ENCODE measurements at places on chromosomes 16 and 17.

- ATAC-seq = peak; percentile 31
Observed at GRCh38 chr16:72961115-72961832, 86.7 kb downstream of the ZFHX3 start.

- ATAC-seq = peak; percentile 45
Observed at GRCh38 chr16:85291302-85292148, 179.3 kb upstream of the CIBAR2 start.

DNA sequence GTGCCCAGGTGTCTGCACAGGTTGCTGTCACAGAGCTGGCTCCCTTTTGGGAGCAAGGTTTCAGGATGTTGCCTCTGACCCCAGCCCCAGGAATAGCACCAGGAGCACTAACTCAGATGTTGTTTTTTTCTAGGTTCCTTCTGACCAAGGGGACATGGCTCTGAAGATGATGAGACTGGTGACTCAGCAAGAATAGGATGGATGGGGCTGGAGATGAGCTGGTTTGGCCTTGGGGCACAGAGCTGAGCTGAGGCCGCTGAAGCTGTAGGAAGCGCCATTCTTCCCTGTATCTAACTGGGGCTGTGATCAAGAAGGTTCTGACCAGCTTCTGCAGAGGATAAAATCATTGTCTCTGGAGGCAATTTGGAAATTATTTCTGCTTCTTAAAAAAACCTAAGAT lies 28.1 kb downstream of the SCPEP1 start:
- ATAC-seq = no peak

DNA sequence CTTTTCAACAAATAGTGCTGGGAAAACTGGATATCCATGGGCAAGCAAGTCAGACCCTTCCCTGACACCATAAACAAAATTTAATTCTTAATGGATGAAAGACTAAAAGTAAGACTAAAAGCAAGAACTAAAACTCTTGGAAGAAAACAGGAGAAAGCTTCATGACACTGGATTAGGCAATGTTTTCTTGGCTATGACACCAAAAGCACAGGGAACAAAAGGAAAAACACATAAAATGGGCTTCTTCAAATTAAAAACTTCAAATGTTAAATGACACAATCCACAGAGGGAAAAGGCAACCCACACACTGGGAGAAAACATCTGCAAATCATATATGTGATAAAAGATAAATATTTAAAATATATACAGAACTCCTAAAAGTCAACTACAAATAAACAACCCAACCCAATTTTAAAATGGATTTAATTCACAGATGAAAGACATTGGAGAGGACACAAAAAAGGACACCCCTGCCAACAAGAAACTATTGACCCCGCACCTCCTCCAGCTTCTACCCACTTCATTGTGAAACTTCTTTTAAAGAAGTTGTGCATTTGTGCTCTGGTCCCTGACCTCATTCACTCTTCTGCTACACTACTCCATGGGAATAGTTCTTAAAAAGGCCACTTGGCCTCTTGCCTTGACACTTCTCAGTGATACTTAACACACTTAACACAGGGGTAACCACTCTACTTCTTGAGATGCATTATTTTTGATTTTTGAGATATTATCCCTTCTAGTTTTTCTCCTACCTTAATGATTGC lies 80.3 kb downstream of the TRIM37 start:
- ATAC-seq = no peak

DNA sequence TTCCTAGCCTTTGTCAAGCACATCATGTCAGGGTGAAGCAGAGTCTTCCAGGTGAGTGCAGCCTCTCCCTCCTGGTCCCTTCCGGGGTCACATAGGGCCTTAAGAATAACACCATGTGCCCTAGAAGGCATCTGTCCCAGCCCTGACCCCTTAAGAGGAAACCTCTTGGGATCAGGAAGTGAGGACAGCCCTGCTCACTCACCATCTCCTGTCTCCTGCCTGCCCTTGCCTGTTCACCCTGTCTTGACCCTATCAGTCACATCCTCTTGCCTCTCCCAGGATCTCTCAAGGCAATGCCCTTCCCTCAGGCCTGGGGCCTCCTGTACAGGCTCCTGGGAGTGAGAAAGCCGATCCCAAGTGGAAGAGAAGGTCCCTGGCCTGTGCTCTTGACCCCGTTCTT lies 13.9 kb downstream of the MYL4 start:
- ATAC-seq = no peak

GRCh38 chr17:77212081-77212832 lies 71.5 kb downstream of the SEC14L1 start:
- no peak for ATAC-seq

DNA sequence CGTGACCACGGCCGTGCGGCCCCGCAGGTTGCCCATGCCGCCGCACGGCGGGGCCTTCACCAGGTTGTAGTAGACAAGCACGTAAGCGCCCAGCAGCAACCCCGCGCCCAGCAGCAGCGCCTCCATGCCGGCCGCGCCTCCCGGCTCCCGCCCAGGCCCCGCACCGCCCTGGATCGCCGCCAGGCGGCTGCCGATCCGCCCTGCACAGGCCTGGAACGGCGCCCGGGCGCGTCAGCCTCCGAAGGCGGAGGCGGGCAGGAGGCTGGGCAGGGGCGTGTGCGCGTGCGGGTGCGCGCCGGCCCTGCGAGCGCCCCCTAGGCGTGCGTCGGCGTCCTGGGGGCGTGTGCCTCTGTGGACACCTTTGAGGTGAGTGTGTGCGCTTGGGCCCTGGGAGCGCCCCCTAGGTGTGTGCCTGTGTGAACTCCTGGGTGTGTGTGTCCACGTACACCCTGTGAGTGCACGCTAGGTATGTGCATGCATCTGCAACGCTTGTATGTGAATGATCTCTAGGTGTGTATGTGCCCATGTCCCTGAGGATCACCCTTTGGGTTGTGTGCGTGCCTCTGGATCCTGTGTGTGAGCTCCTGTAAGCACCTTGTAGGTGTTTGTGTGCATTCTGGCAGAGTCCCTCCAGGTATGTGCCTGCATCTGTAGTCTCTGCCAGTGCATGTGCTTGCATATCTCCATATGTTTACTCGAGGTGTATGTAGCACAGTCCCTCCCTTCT lies at the start of gene DHRS13:
Gene DHRS13 (minus strand): TSS at position 261 of the 727 bp plus-strand sequence. CDS start 135 bp downstream, at position 126.
- ATAC-seq = peak; percentile 92

DNA sequence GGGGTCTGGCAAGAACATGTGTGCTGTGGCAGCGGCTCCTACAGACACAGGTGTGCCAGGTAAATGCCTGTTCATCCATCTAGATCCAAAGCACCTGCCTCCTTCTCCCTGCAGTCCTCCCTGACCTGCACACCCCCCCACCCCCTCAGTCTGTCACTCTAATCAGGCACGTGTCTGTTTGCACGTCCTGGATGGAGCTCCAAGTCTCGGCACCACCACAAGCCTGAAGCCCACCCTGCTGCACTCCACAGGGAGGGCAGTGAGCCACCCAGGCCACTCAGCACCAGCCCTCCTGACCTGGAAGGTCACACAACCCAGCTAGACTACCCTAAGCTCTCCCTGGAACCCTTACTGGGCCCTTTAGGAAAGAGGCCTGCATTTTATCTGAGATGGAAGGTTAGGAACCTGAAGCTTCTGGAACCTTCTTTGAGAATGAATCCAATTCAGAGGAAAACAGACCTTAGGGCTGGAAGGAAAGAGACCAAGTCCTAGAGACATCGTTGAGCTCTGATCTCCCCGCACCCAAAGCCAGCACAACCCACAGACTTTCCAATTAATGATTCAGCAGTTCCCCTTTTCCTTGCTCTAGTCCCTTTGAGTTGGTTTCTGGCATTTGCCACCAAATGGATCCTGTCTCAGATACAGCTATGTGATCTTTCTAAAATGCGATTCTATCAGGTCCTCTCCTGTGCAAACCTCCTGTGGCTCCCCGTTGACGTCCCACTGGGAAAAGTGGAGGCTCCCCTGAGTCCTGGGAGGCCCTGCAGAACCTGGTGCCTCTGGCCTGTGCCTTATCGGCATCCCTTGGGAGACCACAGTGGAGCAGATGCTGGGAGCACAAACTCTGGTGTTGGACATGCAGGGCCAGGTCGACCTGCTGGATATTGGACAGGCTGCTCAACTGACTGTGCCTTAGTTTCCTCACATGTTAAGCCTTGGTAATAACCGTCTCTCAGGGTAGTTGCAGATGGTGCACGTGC lies 67.9 kb downstream of the PRMT7 start:
- ATAC-seq = no peak

- ATAC-seq = no peak
Observed at GRCh38 chr16:14629612-14629918, 495 bp downstream of the PARN start.

GRCh38 chr17:45336390-45337182 lies 19.8 kb upstream of the MAP3K14 start:
- no peak for ATAC-seq

DNA sequence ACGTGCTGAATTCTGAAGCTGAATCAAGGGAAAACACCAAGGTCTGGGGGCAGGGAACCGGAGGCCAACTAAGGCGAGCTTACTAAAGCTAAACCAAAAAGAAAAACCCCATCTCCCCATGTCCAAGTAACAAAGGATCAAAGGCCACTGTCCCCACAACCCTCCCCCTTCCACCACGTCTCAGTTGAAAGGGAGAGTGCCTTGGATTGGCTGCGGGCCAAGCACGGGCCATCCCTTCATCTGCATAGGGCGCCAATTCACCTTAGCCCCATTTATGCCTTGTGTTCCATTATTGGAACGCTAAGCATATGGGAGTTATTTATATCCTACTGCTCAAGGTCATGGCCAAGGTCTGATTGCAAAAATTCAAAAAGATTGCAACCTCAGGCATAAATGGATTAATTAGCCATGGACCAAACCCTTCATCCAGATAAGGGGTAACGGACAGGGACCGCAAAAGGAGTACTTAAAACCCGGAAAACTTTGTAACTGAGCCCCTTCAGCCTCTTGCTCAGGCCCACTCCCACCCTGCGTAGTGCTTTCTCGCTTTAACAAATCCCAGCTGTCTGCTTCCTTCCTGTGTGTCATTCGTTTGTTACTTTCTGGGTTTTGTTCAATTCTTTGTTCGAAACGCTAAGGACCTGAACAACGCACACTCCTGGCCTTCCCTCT lies 740 bp upstream of the ATP6V0D1 start:
- ATAC-seq = peak; percentile 8

DNA sequence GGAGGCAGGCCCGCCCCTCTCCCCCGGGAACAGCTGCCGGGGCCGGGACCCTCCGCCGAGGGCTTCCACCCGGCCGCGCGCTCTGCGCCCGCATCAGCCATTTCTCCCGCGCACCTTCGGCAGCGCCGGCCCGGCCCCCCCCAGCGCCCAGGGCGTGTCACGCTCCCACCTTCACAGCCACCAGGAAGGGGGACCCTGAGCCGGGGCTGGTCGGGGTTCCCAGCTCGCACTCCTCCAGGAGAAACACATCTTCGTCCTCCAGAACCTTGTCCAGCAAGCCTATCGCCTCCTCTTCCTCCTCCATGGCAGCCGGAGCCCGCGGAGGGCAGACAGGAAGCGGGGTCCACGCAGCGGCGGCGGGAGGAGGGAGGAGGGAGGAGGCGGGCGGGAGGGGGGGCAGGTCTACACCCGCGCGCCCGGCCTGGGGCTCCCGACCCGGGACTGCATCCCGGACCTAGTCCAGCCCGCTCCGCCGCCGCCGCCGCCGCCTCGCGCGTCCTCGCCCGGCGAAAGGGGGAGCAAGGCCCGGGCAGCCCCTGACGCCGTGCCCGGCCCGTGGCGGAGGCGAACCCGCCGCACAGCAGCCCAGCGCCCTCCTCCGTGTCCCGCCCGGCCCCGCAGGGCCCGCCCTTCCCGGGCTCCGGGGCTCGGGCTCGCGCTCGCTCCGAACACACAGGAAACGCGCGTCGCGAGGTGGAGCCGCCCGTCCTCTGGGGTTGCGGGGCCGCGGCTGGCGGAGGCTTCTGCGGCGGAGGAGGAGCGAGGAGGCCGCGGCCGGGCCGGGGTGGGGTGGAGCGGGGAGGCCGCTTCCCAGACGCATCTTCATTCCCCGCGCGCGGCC lies 70.8 kb downstream of the ABR start:
- peak; percentile 25 for ATAC-seq

DNA sequence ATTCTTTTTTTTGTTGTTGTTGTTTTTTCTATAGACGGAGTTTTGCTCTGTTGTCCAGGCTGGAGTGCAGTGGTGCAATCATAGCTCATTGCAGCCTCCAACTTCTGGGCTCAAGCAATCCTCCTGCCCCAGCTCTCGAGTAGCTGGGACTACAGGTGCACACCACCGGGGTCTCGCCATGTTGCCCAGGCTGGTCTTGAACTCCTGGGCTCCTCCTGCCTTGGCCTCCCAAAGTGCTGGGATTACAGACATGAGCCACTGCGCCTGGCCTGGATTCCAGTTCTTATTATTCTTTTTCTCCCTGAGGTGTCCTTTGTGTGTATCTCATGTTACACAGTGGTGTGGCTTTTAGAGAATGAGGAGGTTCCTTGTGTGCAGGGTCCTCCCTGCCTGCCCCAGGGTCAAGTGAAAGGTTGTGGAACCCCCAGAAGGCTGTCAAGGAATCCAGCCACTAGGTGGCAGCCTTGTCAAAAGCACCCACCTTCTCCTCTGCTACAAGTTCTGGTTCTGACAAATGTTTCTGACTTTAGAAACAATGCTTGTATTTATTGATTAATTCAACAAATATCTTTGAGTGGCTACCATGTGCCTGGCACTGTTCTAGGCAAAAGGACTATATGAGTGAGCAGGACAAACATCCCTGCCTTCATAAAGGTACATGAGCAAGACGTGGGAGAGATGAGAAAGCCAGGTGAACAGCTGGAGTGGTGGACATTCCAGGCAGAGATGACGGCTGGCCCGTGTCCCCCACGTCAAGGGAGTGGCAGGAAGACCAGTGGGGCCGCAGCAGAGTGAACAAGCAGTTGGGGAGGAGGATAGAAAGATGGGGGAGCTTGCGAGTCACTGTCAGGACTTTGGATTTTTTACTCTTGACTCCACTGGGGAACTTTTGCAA lies 112.4 kb downstream of the SPECC1 start:
- ATAC-seq = peak; percentile 63
